Vagina (tissue), 2 donors: ENCODE measurements at places on chromosomes 4 and X. TPM values are rescaled to one million over a fixed set of nuclear protein-coding genes. Genes with fewer than 3 reads are reported as not detected.
A peak's percentile ranks its signal among the peaks of the same experiment; 100 is the strongest.

Gene GRIA3
- 4.4 TPM for total RNA-seq

Gene TSPAN6
- total RNA-seq = 19.6 TPM

DNA sequence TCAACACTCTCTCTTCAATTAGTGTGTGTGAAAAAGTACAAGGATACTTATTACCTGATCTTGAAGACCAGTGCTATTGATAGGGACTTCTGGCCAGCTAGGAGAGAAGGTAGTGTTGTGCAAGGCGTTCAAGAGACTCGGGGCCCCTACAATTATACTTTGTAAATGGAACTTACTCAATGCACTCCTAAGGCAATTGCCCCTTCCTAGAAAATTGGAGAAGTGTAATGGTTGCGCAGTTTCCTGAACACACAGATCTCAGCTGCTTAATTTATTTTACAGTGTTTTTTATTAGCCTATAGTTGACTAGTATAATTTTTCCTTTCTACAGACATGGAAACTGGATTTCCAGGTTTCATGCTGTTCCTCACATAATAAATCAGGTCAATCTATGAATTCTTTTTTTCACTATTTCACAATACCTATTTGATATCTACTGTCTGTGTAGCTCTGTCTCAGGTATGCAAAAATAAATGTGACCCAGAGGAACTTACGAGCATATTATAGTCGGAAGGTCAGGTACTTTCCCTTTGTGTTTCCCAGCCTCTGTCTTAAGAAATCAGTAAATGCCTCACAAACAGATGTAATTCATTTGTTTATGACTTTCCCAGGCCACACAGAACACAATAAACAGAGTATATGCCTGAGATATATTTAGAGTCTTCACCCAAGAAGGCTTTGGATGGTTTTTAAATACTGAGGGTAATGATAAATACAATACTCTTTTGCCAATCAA, 89.1 kb upstream of the TET2 start:
- no peaks in the 10 kb centered on the region for H3K4me1 ChIP-seq
- DNase-seq = no peak
- no peak overlapping the region for H3K4me3 ChIP-seq
- no peak overlapping the region for H3K27ac ChIP-seq
- H3K27me3 ChIP-seq = no peaks in the 10 kb centered on the region

GRCh38 chr4:111773858-111774257, 371.4 kb upstream of the FAM241A start:
- no peaks in the 10 kb centered on the region for H3K36me3 ChIP-seq
- no peaks in the 10 kb centered on the region for H3K4me1 ChIP-seq
- no peak for DNase-seq
- no peaks in the 10 kb centered on the region for H3K27me3 ChIP-seq
- no peak overlapping the region for H3K4me3 ChIP-seq

- no peak overlapping the region for H3K4me3 ChIP-seq
- H3K36me3 ChIP-seq = no peaks in the 10 kb centered on the region
- no peaks in the 10 kb centered on the region for H3K27me3 ChIP-seq
- H3K27ac ChIP-seq = no peak overlapping the region
- no peaks in the 10 kb centered on the region for H3K4me1 ChIP-seq
- DNase-seq = no peak
Observed at GRCh38 chr4:60485276-60485675, 714.9 kb upstream of the ADGRL3 start.

Gene BGN
- 106 TPM for total RNA-seq

Gene SPARCL1
- total RNA-seq = 558 TPM

- H3K36me3 ChIP-seq = no peaks in the 10 kb centered on the region
- peaks cover 47% of the 10 kb centered on the region for H3K4me1 ChIP-seq
- H3K4me3 ChIP-seq = no peak overlapping the region
- H3K27ac ChIP-seq = peak overlapping the region; percentile 82
- H3K27me3 ChIP-seq = no peaks in the 10 kb centered on the region
- no peak for DNase-seq
Observed at GRCh38 chr4:158811704-158812103, 42.9 kb downstream of the FNIP2 start.

Gene TMEM31
- total RNA-seq = not detected

DNA sequence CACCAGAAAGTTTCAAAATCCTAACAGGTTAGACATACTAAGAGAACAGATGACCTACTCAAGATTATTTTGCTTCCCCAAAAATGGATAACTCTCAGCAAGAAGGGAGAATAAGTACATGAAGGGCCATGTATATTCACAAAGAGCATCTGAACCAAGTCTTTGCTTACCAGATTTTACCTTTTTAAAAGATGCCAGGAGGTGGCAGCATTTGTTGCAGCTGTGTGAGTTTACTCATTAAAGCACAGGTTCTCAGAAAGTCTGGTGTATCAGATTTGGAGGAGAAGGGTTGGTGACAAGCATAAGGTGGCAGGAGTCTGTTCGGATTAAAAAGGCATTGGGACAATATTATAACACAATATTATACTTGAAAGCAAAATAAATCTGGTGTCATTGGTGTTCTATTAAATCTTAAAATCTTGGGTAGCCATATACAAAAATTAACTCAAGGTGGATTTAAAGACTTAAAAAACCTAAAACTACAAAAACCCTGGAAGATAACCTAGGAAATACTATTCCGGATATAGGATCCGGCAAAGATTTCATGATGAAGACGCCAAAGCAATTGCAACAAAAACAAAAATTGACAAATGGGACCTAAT, 51.3 kb upstream of the NFKB1 start:
- H3K27ac ChIP-seq = no peak overlapping the region
- DNase-seq = no peak
- no peaks in the 10 kb centered on the region for H3K36me3 ChIP-seq
- H3K27me3 ChIP-seq = no peaks in the 10 kb centered on the region
- H3K4me3 ChIP-seq = no peak overlapping the region

Gene OPRPN
- not detected for total RNA-seq

GRCh38 chr4:109690690-109691410, 12.4 kb downstream of the CASP6 start:
- DNase-seq = no peak
- H3K36me3 ChIP-seq = peaks cover 3% of the 10 kb centered on the region
- H3K4me1 ChIP-seq = no peaks in the 10 kb centered on the region
- no peak overlapping the region for H3K4me3 ChIP-seq

Gene PCSK1N
- total RNA-seq = 15.0 TPM

DNA sequence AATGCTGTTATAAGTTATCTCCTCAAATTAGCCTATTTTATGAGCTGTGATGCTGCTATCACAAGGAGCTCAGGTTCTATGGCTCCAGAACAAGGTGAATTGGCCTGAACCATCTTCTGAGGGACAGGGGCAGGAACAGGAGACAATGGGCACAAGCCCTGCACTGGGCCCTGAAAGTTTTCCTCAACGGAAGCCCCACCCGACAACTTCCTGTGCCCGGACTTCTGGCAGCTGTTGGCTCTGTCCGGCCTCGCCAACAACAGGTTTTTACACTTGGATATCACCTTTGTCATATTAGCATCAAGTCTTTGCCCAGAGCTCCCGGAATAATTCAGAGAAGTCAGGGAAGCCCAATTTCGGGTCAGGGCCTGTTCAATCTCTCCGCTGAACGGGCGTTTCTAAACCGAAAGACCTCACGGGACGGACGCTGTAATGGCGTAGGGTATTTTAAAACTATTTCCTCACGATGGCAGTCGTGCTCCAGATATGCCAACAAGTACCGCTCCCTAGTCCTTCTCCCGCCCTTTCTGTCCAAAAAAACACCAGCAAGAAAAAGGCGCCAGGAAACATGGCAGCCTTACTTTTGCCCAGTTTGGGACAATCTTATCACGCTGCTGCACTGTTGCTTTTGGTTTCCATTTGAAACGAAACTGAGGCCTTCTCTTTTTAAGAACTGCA, 201.0 kb upstream of the STK26 start:
- H3K4me1 ChIP-seq = no peaks in the 10 kb centered on the region
- H3K36me3 ChIP-seq = no peaks in the 10 kb centered on the region
- no peak for DNase-seq
- H3K4me3 ChIP-seq = peak overlapping the region; percentile 44
- peak overlapping the region; percentile 82 for H3K27ac ChIP-seq

GRCh38 chr4:89712141-89712540, 124.8 kb downstream of the SNCA start:
- H3K27me3 ChIP-seq = no peaks in the 10 kb centered on the region
- H3K36me3 ChIP-seq = no peaks in the 10 kb centered on the region
- no peak for DNase-seq
- no peak overlapping the region for H3K27ac ChIP-seq

Gene GPC4
- total RNA-seq = 7.6 TPM

DNA sequence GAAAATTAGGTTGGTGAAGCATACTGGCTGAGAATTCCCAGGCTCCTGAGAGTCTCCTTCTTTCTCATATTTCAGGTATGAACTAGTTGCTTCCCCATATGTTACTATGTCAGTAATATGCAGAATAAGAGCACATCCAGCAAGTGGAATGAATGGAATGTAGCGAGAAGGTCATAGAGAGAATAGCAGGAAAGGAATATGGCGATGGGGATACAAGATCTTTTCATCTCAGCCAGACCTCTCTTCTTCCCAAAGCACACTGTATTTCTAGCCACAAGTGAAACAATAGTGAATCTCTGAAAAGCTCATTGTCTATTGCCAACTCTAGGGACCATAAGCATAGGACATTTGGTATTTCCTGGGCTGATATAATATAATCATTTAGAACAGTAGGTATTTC, 54.6 kb upstream of the MMAA start:
- H3K27ac ChIP-seq = no peak overlapping the region
- H3K4me3 ChIP-seq = no peak overlapping the region
- no peak for DNase-seq
- no peaks in the 10 kb centered on the region for H3K27me3 ChIP-seq
- H3K4me1 ChIP-seq = no peaks in the 10 kb centered on the region

GRCh38 chrX:23392195-23392594, 57.5 kb downstream of the PTCHD1 start:
- no peaks in the 10 kb centered on the region for H3K4me1 ChIP-seq
- no peaks in the 10 kb centered on the region for H3K27me3 ChIP-seq
- no peaks in the 10 kb centered on the region for H3K36me3 ChIP-seq
- DNase-seq = no peak

DNA sequence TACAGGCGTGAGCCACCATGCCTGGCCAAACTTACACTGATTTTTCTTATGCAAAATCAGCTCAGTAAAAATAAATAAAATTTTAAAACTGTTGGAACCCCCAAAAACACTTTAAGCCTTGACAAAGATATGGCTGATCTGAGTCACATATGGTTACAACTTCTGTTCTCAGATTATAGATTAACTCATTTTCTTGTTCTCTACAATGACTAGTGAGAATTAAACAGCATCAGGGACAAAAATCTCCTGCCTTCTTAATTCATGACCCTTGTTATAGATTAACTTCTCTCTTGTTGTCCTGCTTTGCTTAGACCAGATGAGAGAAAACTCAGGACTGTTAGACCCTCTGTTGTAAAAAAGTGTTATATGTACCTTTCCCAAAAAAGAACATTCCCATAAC, 24.2 kb upstream of the EXOC1L start:
- H3K4me1 ChIP-seq = no peaks in the 10 kb centered on the region
- no peaks in the 10 kb centered on the region for H3K27me3 ChIP-seq
- no peaks in the 10 kb centered on the region for H3K36me3 ChIP-seq
- H3K27ac ChIP-seq = no peak overlapping the region

GRCh38 chrX:151902813-151903591, 9.7 kb upstream of the MAGEA4 start:
- no peaks in the 10 kb centered on the region for H3K36me3 ChIP-seq
- no peak overlapping the region for H3K4me3 ChIP-seq
- DNase-seq = no peak
- H3K27ac ChIP-seq = no peak overlapping the region
- no peaks in the 10 kb centered on the region for H3K4me1 ChIP-seq

GRCh38 chr4:169311643-169312365, 41.0 kb upstream of the SH3RF1 start:
- no peak overlapping the region for H3K27ac ChIP-seq
- H3K27me3 ChIP-seq = no peaks in the 10 kb centered on the region
- DNase-seq = no peak
- H3K4me3 ChIP-seq = no peak overlapping the region

DNA sequence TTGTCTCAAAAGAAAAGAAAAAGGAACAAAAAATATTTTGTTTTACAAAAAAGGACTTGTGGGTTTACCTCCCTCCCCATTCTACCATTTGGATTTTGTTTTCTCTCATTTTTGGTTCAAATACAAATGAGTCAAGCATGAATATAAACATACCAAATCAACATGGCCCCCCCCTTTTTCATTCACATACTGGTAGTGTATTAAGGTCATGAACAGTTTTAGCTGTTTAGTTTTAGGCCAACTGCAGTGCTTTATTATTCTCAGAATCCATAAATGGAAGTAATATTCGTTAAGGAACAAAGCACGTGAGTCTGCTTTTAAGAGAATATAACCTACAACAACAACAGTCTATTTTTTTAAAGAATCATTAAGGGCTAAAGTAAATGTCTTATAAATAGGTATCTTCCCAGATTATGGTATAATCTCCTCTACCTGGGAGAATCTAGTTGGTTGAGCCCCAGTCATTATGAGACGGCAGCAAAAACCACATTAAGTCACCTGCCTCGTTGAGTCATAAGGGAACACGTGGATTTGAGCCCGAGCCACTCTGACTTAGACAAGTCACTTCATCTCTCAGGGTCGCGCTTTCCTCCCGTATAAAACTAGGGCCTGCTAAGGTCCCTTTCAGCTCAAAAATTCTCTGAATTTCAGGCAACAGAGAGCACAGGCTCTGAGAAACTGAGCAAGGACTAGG, 26.7 kb downstream of the BCLAF3 start:
- H3K4me1 ChIP-seq = no peaks in the 10 kb centered on the region
- DNase-seq = no peak
- H3K36me3 ChIP-seq = no peaks in the 10 kb centered on the region
- H3K4me3 ChIP-seq = no peak overlapping the region
- no peak overlapping the region for H3K27ac ChIP-seq

Gene CWH43
- total RNA-seq = 11.3 TPM

DNA sequence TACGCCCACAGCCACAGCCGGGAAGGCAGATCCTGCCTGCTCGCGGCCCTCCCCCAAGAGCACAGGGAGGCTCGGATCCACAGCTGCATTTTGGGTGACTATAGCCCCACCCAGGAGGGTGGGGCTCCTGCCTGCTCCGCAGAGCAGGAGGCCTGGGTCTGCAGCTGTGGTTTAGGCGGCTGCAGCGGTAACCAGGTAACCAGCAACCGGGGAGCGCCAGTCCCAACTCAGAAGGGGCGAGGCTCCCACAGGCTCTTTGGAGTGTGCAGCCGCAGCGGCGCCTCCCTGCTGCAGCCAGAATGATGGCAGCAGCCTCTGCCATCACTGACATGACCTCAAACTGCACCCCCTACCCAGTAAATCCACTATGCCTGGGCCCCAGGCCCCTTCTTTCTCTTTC, 148.0 kb upstream of the F9 start:
- no peak for DNase-seq
- H3K4me3 ChIP-seq = no peak overlapping the region
- H3K36me3 ChIP-seq = no peaks in the 10 kb centered on the region
- H3K27me3 ChIP-seq = no peaks in the 10 kb centered on the region
- H3K27ac ChIP-seq = no peak overlapping the region
- H3K4me1 ChIP-seq = no peaks in the 10 kb centered on the region
